HCT116 (cell line): ENCODE measurements at places on chromosomes 1 and 21. TPM values are rescaled to one million over a fixed set of nuclear protein-coding genes. Genes with fewer than 3 reads are reported as not detected.

DNA sequence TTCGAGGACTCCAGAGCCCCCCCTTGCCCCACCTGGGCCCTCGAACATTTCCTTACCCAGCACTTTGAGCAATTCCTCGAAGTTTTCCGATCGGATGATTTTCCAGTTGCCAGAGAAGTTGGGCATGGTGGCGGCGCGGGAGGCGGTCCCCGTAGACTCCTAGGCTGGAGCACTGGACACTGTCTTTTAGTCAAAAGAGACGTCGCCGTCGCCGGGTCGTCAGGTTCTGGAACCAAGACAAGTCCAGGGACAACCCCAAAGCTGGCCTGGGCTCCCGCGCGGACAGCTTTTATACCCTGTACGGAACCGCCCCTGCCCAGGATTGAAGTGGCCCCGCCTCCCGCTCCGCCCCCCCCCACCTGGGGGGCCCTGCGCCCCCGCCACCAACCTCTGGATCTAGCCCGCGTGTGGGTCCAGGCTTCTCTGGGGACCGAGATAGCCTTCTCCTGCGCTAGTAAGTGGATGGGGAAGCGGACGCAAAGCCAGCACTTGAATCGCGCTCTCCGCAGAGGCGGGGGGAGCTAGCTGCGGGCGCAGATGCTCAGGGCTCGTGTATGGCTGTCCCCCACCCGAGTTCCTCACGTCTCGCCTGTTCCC is at the start of gene CRABP2:
CRABP2 (minus strand) TSS at position 263 of the 597 bp plus-strand sequence; CDS start at position 126, 137 bp downstream.
- no peak for DNase-seq

- DNase-seq: no peak
Measured at GRCh38 chr1:159960721-159961381, 6.8 kb upstream of the SLAMF9 start.

DNA sequence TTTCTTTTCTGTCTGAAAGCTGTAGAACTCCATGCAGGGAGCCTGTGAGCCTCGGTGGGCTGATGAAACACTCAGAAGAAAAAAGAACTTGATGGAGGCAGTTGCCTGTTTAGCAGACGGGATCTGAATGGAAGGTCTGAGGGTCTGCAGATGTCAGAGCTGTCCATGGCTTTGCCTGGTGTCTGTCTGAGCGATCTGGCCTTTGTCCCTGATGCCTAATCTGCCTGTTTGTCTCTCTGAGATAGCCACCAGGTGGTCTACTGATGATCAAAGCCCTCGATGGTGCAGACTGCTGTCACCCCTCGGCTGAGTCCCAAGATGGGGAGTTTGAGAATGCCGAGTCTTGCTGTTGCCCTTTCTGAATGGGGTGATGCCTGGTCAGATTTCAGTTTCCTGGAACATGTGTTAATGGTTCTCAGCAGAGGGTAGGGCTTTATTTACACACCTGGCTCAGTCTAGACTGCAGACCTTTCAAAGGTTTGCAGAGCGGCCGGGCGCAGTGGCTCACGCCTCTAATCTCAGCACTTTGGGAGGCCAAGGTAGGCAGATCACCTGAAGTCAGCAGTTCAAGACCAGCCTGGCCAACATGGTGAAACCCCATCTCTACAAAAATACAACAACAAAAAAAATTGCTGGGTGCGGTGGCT is 90.4 kb downstream of the KIF26B start:
- no peak for DNase-seq

GRCh38 chr1:236451796-236452373 is 57.8 kb downstream of the EDARADD start:
- peak; percentile 22 for DNase-seq

DNA sequence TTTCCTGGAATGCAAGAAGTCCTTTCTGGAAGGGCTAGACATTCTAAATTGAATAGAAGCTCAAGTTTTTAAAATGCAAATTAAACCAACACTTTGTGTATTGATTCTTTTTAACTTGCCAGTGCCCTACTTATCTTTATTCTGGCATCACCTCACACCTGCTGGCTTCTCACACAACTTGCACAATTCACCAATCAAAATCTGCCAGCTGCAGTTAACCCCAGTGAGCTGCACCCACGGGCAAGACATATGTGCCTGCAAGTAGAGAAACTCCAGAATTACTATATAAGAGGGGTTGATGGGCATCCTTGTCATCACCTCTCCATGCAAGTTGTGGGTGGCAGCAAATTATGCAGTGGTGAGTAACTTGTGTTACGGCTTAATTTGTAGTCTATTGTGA is 11.7 kb upstream of the PLPPR4 start:
- DNase-seq: no peak

- no peak for DNase-seq
Measured at GRCh38 chr1:63954187-63954586, 180.4 kb downstream of the ROR1 start.

DNA sequence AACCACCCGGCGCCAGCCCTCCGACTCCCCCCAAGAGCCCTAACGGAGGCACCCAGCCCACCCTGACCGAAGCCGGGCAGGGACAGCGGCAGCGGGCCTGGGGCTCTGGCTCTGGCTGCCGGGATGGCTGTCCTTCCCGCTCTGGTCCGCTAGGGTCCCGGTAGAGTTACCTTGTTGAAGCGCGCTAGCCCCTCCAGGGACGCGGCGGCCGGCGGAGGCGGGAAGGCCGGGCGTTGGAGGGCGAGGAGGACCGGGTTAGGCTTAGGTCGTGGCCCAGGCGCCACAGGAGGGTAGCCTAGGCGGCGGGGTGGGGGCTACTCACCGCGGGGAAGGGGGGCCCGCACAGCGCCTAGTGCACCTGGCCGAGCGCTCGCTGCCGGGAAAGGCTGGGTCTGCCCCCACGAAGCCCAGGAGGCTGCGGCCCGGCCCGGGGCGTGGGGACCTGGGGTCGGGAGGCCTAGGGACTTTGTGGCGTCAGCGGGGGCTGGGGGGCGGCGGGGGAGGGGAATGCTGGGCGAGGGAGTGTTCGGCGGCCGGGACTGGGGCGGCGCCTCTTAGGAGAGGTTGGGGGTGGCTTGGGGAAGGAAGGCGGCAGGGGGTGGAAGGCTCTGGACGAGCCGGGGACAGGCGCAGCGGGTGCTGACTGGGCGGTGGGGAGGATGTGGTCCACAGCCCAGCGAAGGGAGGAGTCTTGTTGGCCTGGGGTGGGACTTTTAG is at the start of gene TRIM17:
TRIM17 (minus strand) TSS at position 645 of the 717 bp plus-strand sequence. CDS start 1,789 bp downstream, outside the sequence.
- DNase-seq: no peak

GRCh38 chr1:76547916-76548315 is 319.4 kb upstream of the ST6GALNAC5 start:
- no peak for DNase-seq

- DNase-seq: no peak
Measured at GRCh38 chr1:70043804-70044203, 161.6 kb downstream of the LRRC40 start.

DNA sequence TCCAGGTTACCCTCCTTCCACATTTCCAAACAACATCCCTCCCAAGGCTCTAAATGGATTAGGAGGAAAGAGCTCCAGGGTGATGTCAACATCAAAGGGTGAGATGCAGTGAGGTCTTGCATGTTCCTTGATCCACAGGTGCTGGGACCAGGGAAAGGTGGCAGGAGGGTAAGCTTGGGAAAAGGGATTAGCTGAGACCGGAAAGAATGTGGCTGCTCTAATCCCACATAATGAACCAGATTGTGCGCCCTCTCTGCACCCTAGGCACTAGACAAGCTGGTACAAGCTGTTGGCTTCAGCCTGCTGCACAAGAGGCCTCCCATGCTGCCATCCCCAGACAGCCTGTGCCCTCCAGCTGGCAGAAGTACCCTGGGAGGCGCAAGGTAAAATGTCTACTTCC is 34.9 kb downstream of the PLXNA2 start:
- DNase-seq: no peak

GRCh38 chr21:45794027-45794426 is 150.5 kb downstream of the PCBP3 start:
- no peak for DNase-seq

DNA sequence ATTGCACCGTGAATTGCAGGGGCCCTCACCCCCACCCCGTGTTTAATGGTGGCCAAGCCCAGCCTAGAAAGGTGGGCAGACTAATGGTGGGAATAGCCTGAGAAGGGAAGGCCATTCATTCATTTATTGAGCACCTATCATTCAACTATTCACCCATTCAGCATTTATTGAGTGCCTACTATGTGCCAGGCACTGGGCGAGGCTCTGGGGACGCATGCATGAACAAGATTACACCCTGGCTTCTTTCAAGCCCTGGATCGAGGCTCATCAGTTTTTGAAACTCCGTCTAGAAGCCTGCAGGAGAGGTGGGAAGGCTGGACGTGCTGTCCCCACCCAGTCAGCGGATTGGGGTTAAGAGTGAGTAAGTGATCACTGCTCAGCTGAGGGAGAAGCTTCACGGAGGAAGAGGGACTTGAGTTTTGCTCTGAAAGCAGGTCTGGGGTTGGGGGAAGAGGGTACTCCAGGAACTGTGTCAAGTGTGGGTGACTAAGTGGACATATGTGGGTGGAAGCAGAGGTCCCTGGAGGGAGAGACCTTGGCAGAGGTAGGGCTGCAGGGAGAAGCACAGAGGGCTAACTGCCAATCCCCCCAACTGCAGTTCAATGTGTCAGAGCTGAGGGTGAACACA is 35.6 kb downstream of the MEF2D start:
- no peak for DNase-seq

GRCh38 chr21:29368906-29369305 is 70.2 kb downstream of the BACH1 start:
- DNase-seq: no peak

DNA sequence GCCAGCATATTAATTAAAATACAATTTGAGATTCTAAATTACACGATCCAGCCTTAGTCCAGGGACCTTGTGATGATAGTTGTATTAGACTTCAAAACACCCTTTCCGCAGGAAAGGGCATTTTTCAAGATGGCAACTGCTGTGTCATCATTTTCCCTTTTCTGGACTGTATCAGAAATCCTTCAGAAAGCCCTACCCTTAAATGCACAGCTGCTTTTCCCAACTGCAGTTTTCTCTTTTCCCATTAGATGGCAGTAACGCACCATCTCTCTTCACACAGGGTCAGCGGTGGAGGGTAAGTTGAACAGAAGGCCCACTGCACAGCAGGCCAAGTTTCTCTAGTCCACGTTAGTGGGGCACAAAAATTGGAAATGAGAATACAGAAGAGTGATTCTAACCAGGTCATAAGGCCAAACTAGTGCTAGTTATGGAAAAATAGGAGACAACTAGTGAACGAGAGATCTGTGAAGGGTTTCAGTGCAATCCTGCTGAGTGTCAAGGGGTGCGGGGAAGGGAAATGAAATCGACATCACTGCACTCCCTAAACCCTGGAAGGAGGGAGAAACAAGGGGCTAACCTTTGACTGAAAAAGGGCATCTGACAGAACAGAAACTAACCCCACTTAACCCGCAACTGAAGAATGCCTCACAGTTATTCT is 22.1 kb upstream of the TDRD10 start:
- DNase-seq: peak; percentile 86

- no peak for DNase-seq
Measured at GRCh38 chr1:60277269-60277668, 203.7 kb upstream of the C1orf87 start.

DNA sequence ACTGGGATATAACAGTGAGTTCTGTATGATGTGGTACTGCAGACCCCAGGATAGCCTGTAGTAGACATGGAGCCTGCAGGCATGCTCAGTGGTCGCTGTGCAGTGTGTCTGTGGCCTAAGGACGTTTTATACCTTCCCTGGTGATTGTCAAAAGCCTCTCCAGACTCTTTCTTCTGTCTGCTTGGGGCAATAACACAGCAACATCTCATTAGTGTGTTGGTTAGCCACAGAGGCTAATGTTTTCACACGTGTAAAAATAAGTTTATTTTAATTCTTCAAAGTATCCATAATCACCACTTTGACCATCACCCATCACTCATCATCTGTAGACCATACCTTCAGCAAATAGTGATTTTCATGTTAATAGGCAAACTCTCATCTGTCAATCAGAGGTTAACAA is at the start of gene KRTAP24-1:
KRTAP24-1 (minus strand) TSS at position 101 of the 400 bp plus-strand sequence; CDS start at position 83, 18 bp downstream.
- no peak for DNase-seq

- no peak for DNase-seq
Measured at GRCh38 chr21:35024513-35024912, 24.6 kb downstream of the RUNX1 start.

- no peak for DNase-seq
Measured at GRCh38 chr1:53315046-53315445, 12.8 kb downstream of the LRP8 start.

DNA sequence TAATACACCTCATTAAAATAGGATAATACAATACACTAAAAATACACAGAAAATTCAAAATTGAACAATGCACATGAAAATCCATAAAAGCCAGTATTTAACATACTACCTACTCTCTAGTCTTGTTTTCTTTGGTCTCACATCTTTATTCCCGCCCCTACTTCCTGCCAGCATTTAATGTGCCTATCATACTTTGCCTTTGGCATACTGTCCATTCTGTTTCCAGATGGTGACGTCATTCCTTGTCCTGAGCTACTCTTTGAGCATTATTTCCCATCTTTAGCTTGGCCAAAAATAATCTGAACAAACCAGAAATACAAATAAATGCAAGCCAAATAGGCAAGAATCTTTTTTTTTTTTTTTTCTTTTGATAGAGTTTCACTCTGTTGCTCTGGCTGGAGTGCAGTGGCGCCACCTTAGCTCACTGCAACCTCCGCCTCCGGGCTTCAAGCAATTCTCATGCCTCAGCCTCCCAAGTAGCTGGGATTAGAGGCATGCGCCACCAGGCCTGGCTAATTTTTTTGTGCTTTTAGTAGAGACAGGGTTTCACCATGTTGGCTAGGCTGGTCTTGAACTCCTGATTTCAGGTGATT is 4.4 kb downstream of the HFM1 start:
- no peak for DNase-seq

GRCh38 chr1:109882288-109883245 is 28.1 kb upstream of the CSF1 start:
- no peak for DNase-seq

Gene PROK1
- 0.22 TPM for total RNA-seq

Gene BRDT
- not detected for total RNA-seq

Gene DSCAM
- total RNA-seq: not detected

Gene THEM5
- total RNA-seq: not detected

Gene ATP1A2
- not detected for total RNA-seq

Gene RPTN
- not detected for total RNA-seq

Gene TIPRL
- 36.4 TPM for total RNA-seq

Gene CYP4Z1
- not detected for total RNA-seq

Gene LCE1E
- total RNA-seq: not detected

Gene CHRNB2
- not detected for total RNA-seq

Gene HES4
- total RNA-seq: 145 TPM

Gene AMY1C
- not detected for total RNA-seq

Gene USH2A
- not detected for total RNA-seq

Gene NIPAL3
- total RNA-seq: 16.6 TPM

Gene NHLH1
- 0.12 TPM for total RNA-seq

Gene ATAD3B
- 62.9 TPM for total RNA-seq
